ENCODE measurements at places on chromosomes 5 and 9.

DNA sequence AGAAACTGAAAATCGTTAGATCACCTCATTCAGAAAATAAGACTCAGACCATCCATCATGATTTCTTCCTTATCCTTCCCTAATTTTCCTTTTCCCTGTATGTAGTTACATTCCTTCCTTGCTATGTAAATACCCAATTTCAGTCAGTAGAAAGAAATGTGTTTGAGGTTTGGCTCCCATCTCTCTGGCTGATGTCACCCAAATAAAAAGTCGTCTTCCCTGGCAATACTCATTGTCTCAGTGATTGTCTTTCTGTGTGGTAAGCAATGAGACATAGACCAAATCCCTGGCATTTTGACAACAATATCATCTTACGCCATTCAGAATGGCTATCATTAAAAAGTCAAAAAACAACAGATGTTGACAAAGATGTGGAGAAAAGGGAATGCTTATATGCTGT is 303.9 kb upstream of the EDIL3 start:
- no peak for DNase-seq
- H3K4me3 ChIP-seq: no peak overlapping the region
- H3K27me3 ChIP-seq: no peaks in the 10 kb centered on the region
- H3K36me3 ChIP-seq: no peaks in the 10 kb centered on the region
- no peak overlapping the region for H3K27ac ChIP-seq

DNA sequence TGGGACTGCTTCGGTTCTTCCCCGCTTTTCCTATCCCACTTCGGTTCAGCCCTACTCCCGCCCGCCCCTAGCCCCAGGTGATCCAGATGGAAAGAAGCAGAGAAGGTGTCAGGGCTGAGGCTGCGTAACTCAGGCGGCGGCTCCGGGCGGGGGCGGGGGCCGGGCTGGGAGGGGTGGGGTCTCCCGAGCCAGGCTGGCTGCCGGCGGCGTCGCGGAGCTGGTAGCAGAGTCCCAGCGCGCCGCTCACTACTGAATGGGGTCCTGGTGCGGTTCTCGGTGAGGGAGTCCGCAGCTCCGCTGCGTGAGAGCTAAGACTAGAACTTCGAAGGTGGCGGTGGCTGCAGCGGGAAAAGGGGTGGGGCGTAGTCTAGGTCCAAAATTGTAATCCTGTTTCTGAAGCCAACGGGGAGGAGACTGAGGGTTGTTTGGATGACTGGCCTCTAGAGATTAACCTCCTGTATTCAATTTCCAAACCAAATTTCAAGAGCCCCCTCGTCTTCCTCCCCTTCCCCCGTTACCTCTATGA is 1.4 kb downstream of the PRR16 start:
- H3K36me3 ChIP-seq: no peaks in the 10 kb centered on the region
- peaks cover 44% of the 10 kb centered on the region for H3K27me3 ChIP-seq
- no peak overlapping the region for H3K27ac ChIP-seq
- peak; percentile 74 for DNase-seq
- H3K4me1 ChIP-seq: peaks cover 26% of the 10 kb centered on the region

DNA sequence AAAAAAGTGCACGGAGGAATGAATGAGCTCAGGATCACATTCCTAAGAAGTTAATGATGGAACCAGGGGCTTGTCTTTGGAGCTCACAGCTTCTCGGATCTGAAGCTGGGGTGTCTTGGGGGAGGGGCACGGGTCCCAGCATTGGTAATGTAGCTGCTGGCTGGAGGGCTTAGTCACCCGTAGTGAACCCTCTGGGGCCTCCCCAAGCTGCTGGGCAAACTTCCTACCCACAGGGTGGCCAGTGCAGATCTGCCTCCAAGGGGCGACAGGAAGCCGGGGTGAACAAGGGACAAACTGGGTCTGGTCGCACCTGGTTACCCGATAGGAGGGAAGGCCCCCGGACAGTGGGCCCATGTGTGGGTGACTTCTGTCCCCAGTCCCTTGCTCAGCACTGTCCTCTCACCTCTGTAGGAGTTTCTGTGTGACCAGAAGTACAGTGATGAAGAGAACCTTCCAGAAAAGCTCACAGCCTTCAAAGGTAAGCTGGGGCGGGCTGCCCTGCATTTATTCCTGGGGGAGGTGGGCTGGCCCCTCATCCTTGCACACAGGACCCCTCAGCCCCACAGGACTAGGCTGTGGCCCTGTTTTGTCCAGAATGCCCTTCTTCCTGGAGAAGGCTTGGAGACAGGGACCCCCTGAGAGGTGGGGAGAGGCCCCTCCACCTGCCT is 14.1 kb upstream of the NUP214 start:
- no peak for DNase-seq
- peaks cover 22% of the 10 kb centered on the region for H3K36me3 ChIP-seq
- H3K4me1 ChIP-seq: no peaks in the 10 kb centered on the region
- no peak overlapping the region for H3K27ac ChIP-seq
- H3K4me3 ChIP-seq: no peak overlapping the region
- H3K27me3 ChIP-seq: no peaks in the 10 kb centered on the region

DNA sequence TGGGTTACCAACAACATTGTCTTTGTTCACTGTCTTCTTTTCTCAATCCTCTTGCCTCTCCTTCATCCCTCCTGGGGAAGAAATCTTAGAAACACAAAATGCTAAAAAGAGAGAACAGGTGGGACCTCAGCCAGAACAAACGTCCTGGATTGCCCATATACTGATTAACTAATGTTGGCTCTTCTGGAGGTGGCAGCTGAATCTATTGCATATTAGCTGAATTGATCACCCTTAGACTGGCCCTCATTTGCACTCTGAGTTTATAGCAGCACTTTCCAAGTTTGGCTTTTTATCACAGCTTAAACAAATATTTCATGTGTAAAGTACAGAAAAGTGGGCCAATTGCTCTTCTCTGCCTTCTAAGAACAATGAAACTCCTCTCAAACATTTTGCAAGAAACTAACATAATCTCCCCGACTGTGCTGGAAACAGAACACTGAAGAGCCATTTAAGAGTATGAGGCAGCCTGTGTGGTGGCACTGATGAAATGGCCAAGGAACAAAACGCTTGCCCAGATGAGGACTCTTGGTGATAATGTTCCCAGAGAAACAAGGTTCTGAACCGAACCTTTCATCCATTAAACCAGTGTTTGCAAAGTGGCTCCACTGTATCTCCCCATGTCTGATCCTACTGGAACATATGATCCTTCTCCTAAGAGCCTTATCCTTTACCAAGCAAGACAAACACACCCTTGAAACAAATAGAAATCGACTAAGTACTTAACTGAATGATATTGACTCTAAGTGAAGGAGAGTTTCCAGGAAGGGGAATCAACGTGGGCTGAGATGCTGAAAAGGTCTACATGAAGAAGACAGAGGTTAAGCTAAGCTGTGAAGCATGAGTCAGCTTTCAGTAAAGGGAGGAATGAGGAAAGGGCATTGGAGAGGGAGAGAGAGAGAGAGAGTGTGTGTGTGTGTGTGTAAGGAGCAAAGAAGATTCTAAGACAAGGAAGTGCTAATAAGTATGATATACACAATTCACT is 83.2 kb upstream of the LIFR start:
- DNase-seq: no peak
- peaks cover 33% of the 10 kb centered on the region for H3K4me1 ChIP-seq
- H3K27me3 ChIP-seq: peaks cover 5% of the 10 kb centered on the region
- H3K27ac ChIP-seq: no peak overlapping the region
- H3K36me3 ChIP-seq: no peaks in the 10 kb centered on the region
- no peak overlapping the region for H3K4me3 ChIP-seq

GRCh38 chr5:178580271-178580955 is 9.8 kb downstream of the COL23A1 start:
- peaks cover 3% of the 10 kb centered on the region for H3K36me3 ChIP-seq
- no peak overlapping the region for H3K4me3 ChIP-seq
- no peak overlapping the region for H3K27ac ChIP-seq
- peaks cover 31% of the 10 kb centered on the region for H3K4me1 ChIP-seq
- peaks cover 42% of the 10 kb centered on the region for H3K27me3 ChIP-seq

- no peak for DNase-seq
- H3K27me3 ChIP-seq: peaks cover 50% of the 10 kb centered on the region
- H3K4me1 ChIP-seq: peaks cover 4% of the 10 kb centered on the region
- no peaks in the 10 kb centered on the region for H3K36me3 ChIP-seq
- no peak overlapping the region for H3K4me3 ChIP-seq
Measured at GRCh38 chr9:114928136-114928535, 2.3 kb downstream of the TNFSF8 start.

- H3K36me3 ChIP-seq: peaks cover 17% of the 10 kb centered on the region
- no peak for DNase-seq
- H3K4me1 ChIP-seq: peaks cover 23% of the 10 kb centered on the region
- peaks cover 4% of the 10 kb centered on the region for H3K27me3 ChIP-seq
Measured at GRCh38 chr5:126233256-126233655, 190.0 kb upstream of the GRAMD2B start.

GRCh38 chr5:66912787-66913186 is 283.8 kb downstream of the CD180 start:
- no peak overlapping the region for H3K27ac ChIP-seq
- DNase-seq: no peak
- H3K36me3 ChIP-seq: no peaks in the 10 kb centered on the region
- H3K27me3 ChIP-seq: no peaks in the 10 kb centered on the region
- H3K4me1 ChIP-seq: peaks cover 12% of the 10 kb centered on the region

DNA sequence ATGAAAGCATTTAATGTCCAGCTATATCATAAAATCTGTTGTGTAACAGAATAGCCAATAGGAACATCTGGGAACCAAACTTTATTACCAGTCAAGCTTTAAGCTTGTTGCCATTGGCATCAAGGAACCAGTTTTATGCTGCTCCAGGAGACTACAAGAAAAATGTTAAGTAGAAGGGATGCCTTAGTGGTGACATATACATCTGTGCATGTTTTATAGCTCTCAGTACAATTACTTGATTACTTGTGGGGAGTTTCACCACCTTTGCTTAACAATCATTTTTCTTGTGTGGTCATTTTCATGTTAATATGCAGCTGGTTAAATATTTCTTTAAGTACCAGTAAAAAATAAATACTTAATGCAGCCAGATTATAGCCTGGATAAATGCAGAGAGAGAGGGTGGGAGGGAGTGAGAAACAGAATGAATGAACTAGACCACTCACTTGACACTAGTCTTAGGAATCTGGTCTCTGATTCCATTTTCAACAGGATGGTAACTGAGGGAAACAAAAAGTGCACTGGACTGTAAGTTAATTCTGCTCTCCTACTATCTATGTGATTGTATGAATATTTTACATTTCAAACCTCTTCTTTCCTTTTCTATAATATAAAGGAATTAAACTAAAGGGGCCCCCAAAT is 35.7 kb upstream of the LURAP1L start:
- no peaks in the 10 kb centered on the region for H3K27me3 ChIP-seq
- peaks cover 6% of the 10 kb centered on the region for H3K4me1 ChIP-seq
- DNase-seq: no peak
- H3K27ac ChIP-seq: no peak overlapping the region

- no peak for DNase-seq
- H3K36me3 ChIP-seq: peaks cover 65% of the 10 kb centered on the region
- H3K4me3 ChIP-seq: no peak overlapping the region
- peaks cover 13% of the 10 kb centered on the region for H3K4me1 ChIP-seq
Measured at GRCh38 chr9:27505744-27506161, 18.3 kb upstream of the IFNK start.

GRCh38 chr5:142684508-142685041 is 1.3 kb downstream of the FGF1 start:
- H3K4me1 ChIP-seq: peaks cover 40% of the 10 kb centered on the region
- H3K4me3 ChIP-seq: no peak overlapping the region
- peaks cover 4% of the 10 kb centered on the region for H3K27me3 ChIP-seq

GRCh38 chr9:72476617-72477437 is 44.6 kb upstream of the TMC1 start:
- H3K36me3 ChIP-seq: peaks cover 6% of the 10 kb centered on the region
- H3K4me1 ChIP-seq: peaks cover 51% of the 10 kb centered on the region
- H3K27ac ChIP-seq: no peak overlapping the region
- peaks cover 3% of the 10 kb centered on the region for H3K27me3 ChIP-seq
- no peak for DNase-seq

GRCh38 chr9:14106699-14107098 is 207.2 kb downstream of the NFIB start:
- peaks cover 4% of the 10 kb centered on the region for H3K27me3 ChIP-seq
- no peak overlapping the region for H3K27ac ChIP-seq
- H3K4me1 ChIP-seq: peaks cover 55% of the 10 kb centered on the region
- no peak overlapping the region for H3K4me3 ChIP-seq
- no peak for DNase-seq

DNA sequence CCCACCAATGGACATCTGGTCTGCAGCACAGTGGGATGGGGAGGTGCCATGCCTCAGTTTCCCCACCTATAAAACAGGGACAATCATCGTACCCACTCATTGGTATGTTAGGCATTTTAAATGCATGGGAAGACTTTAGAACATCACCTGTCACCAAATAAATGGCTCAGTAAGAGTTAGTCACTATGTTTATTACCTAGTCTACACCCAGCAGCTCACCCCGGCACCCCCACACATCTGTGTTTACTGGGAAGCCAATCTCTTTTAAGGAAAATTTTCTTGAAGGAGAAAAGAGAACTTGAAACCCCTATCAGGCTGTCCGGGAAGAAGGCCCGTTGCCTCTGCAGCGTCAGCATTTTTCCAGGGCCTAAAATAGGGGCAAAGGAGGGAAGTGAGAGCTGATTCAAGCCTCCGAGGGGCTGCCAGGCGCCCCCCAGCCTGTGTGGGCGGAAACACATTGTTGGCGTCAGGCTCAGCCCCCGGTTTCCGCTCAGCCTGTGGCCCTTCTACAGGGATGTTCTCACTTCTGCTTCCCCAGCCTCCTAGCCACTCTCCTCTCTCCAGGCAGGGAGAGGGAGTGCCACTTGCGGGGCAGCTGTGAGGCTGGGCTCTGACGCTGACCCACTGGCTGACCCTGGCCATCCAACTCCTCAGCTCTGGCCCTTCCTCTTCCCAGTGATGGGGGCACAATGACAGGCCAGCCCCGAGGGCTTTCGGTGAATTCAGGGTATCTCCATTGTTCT is 4.6 kb downstream of the CSF1R start:
- H3K27me3 ChIP-seq: peaks cover 11% of the 10 kb centered on the region
- DNase-seq: peak; percentile 31
- H3K36me3 ChIP-seq: no peaks in the 10 kb centered on the region
- H3K4me3 ChIP-seq: no peak overlapping the region
- H3K4me1 ChIP-seq: peaks cover 49% of the 10 kb centered on the region

- H3K4me1 ChIP-seq: no peaks in the 10 kb centered on the region
- H3K4me3 ChIP-seq: no peak overlapping the region
- H3K27ac ChIP-seq: no peak overlapping the region
- DNase-seq: no peak
Measured at GRCh38 chr5:131230406-131230805, 33.4 kb upstream of the CDC42SE2 start.
